Fibroblast of mammary gland (primary cell): ENCODE measurements at places on chromosomes 11 and 22.
A peak's percentile ranks its signal among the peaks of the same experiment; 100 is the strongest.

GRCh38 chr11:111642542-111642941, 40.3 kb downstream of the SIK2 start:
- no peak for DNase-seq

DNA sequence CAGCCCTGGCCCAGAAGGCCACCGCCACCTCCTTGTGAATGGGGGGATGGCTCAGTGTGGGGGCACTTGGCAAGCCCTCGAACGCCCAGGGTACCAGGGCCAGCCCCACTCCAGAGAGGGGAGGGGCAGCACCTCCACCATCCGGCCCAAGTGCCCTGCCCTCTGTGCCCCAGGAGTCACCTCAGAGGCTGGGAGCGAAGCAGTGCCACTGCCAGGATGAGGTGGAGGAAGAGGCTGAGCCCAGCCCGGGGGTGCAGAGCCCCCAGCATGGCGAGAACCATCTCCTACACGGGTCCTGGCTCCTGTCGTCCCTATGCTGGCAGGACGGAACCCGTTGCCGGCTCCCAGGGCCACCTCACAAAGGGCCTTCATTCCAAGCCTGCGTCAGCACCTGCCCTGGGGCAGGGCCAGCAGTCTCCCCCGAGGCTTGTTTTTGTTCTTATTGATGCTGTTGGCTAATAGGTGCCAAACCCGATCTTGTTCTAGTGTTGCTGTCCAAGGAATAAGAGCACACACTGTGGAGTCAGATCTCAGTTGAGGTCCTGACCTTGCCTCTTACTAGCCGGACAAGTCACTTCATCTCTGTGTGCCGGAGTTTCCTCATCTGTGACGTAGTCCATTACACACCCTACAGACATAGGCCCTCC, at the start of gene FREY1:
Gene FREY1 (minus strand): TSS at position 307 of the 647 bp plus-strand sequence. CDS start 26 bp downstream, at position 281.
- DNase-seq: peak; percentile 39

DNA sequence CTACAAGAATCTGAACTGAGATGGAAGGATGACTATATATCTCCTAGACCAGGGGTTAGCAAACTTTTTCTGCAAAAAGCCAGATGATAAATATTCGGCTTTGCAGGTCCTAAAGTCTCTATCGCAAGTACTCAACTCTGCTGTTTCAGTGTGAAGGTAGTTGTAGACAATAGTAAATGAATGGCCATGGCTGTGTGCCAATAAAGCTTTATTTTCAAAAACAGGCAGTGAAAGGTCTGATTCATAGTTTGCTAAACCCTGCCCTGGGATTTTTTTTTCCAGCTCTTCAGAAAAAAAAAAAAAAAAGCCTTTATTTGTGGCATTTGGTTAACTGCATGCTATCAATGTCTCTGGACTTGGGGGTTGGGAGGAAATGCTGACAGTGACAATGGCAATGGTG, 37.5 kb downstream of the FAM227A start:
- peak; percentile 31 for DNase-seq

DNA sequence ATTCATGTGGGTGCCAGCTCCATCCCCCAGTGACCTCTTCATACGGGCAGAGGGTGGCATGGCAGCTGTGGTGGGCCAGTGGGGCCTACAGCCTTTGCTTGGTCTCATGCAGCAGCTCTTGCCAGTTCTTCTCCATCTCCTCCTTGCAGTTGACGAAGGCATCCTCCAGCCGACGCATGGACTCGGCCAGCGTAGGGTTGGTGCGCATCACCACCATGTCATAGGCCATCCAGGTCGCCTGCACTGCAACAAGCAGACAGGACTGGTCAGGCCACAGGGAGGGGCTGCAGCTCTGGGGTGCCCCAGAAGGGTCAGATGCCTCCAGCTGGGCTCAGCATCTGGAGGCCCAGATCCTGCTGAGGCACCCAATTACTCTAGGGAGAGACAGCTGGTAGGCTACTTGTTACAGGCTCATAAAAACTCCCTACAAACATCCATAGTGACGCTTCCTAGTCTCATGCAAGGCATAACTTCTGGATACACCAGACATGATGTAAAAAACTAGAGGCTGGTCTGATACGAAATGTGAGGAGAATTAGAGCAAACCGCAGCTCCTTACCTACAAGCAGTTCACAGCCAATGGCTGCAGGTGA, 5.6 kb downstream of the KLHDC7B start:
- no peak for DNase-seq

DNA sequence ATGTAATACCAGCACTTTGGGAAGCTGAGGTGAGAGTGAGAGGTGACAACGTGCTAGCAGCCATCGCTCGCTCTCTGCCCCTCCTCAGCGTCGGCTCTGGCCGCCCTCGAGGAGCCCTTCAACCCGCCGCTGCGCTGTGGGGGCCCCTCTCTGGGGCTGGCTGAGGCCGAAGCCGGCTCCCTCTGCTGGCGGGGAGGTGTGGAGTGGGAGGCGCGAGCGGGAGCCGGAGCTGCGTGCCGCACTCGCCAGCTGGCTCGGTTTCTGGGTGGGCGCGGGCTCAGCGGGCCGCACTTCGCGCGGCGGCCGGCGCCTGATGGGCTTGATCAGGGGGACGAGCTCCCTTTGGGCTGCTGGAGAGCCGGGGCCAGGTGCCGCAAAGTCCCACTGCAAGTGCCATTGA, 98.9 kb upstream of the UBASH3B start:
- no peak for DNase-seq

DNA sequence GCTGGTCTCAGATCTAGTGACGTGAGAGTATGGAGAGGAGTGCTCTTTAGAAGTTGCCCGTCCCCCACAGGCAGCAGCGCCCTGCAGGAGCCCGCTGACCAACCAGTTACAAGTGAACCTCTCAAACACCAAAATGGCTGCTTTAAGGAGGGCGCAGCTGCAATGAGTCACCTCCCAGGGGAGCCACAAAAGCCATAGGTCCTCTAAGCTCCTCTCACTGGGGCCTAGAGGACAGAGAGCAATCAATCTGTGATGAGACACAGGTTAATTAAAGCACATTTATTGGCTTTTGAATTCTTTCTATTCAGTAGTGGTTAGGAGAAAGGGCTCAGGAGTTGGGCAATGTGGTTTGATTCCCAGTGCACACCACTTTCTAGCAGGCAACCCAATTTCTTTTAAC, 15.5 kb upstream of the RAPSN start:
- peak; percentile 55 for DNase-seq

GRCh38 chr11:13776134-13776815, 107.8 kb downstream of the FAR1 start:
- no peak for DNase-seq

DNA sequence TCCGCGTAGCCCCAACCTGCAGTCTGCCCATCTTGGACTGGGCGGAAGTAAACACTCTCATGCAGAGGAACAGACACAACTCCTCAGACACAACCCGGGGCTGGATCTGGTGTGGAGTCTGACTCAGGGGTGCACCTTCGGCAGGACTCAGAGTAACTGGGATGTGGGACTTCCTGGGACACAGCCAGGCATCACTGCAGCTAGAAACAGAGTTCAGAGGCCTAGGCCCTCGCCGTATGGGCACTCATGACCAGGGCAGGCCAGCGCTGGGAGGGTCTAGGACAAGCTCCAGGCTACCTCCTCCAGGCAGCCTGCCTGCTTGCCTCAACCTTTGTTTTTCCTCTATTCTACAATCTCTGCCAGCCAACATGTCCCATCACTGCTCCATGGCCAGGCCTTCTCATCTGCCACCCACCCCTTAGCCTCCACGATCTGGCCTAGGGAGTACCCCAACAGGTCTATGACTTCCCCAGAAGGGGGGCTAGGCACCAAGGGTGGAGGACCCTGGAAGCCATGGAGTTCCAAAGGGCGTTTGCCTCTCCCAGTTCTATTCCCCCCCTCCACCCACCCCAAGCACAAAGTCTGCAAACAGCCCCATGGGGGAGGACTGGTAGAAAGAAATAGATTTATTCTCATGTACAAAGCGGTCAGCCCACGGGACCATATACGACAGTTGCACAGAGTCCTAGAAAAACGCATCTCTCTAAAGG, 98.5 kb downstream of the PDE2A start:
- DNase-seq: no peak

- no peak for DNase-seq
These were observed 50.7 kb upstream of the CD44 start for GRCh38 chr11:35088226-35088625.

DNA sequence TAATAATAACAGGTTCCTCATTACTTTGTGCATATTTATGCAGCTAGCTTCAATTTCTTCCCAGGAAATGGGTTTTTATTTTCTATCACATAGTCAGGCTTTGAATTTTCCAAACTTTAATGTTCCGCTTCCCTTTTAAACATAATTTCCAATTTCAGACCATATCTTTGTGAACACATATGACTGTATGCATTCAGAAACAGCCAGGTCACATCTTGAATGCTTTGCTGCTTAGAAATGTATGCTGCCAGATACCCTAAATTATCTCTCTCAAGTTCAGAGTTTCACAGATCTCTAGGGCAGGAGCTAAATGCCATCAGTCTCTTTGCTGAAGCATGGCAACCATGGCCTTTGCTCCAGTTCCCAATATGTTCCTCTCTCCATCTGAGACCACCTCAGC, 2203.8 kb downstream of the LRRC4C start:
- no peak for DNase-seq

DNA sequence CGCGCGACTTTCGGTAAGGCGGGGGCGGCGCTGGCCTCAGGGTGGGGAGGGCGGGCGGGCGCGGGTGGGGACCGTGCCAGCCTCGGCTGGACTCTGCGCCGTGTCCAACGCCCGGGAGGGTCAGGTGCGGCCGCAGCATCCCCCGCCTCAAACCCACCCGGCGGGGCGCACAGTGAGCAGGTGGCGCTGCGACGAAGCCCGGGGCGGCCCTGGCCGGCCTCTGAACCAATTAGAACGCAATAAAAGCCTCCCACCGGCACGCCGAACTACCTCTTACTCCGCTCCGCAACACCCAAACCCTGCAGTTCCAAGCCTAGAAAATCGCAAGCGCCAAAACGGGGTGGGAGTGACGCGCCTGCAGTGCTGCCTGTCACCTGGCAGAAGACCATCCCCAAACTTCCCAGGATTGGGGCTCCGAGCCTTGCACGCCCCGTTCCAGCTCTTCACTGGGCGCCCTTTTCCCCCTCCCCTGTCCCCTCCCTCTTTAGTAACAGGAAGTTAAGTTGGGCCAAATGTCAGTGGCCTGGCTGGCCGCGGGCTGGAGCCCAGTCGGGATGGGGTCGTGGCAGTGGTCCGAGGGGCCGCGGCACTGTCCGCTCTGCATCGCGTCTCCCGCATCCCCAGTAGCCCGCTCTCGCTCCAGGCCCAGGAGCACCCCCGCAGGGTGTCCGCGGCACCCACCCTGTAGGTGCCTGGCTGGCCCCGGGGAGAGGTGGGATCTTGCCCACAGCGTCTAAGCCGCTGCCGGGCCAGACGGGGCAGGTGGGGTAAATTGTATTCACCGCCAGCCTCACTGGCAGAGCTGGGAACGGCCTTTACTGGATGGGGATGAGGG, 541 bp downstream of the MICAL2 start:
- DNase-seq: no peak

DNA sequence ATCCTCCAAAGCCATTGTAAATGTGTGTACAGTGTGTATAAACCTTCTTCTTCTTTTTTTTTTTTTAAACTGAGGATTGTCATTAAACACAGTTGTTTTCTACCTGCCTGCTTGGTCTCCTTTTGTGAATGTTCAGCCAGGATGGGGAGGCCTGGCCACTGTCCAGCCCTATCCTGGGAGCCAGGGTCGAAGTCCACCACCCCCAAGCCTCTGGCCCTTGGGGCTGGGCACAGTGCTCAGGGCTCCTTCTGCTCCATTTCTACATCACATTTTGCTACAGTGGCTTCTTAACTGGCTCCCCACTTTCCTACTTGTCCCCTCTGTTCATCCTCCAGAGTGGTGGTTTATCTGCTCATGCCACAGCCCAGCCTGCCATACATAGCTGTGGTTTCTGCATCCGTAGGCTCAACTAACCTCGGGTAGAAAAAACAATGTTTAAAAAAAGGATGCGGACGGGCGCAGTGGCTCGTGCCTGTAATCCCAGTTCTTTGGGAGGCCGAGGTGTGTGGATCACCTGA, 2.5 kb upstream of the SMARCB1 start:
- no peak for DNase-seq

- no peak for DNase-seq
These were observed 723 bp downstream of the HSCB start for GRCh38 chr22:28742562-28742962.

GRCh38 chr11:12160680-12161079, 50.3 kb downstream of the MICAL2 start:
- DNase-seq: no peak

DNA sequence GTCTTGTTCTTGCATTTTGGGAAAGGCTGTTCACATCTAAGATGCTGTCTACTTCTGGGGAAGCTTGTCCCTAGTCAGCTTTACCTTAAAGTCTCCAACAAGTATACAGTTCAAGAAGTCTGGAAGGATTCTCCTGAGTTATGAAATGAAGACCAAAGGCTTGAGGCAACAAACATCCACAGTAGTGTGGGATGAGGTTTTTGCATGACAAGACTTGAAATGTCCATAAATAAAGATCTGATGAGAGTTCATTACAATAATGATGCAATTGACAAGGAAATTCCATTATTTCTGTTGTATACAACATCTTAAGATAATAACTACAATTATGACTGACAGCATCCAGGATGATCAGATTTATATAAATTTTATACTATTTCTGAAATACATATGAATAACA, 21.3 kb upstream of the KDM4E start:
- DNase-seq: no peak

DNA sequence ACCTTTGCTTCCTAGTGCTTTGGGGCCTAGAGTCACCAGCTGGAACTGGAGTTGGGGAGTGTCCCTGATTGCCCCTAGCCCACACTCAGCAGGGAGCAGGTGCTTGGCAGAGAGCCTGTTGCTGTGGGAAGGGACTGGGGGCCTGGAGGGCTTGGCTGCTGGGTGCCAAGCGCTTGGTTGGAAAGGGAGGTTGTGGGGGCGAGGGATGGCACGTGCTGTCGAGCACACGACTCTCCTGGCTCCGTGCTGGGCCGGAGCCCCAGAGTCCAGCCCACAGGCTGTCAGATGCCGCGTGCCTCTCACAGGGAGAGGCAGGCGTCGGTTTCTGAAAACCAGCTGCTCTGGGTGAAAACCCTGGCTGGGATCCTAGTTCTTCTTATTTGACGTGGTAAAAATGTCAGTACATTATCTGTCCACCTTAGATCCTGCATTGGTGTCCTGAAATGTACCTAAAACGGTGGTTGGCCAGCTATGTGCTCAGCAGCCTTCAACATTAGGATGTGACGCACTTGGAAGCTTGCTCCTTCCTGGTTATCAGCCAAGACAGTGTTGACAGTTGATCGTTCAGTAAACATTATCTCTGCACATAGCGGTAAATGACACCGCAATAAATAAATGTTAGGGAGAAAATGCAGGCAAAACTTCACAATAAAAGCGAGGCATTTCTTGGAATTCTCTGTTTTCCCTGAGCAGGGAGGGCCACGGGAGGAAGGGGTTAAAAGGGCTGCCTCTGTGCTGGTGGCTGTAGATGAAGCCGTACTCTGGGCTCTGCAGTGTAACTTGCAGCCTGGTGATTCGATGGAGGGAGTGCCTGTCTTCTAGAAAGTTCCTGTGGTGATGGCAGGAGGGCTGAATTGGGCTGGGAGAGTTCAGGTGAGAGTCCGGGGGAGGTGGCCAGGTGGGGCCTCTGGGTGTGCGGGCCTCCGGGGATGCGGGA, 29.2 kb downstream of the GRAMD4 start:
- DNase-seq: peak; percentile 69
